Aorta (tissue), 5 donors: ENCODE measurements at places on chromosomes 1 and 21. TPM values are rescaled to one million over a fixed set of nuclear protein-coding genes. Genes with fewer than 3 reads are reported as not detected.

The ACOT11 gene
- polyA plus RNA-seq: 7.3 TPM

The PLPP3 gene
- 19.0 TPM for polyA plus RNA-seq

The C1QTNF12 gene
- polyA plus RNA-seq: 10.0 TPM

The OPTC gene
- polyA plus RNA-seq: 0.56 TPM

The NBPF4 gene
- polyA plus RNA-seq: not detected

The TPTE gene
- not detected for polyA plus RNA-seq

The TSPEAR gene
- not detected for polyA plus RNA-seq

The HTR6 gene
- not detected for polyA plus RNA-seq

The LCK gene
- polyA plus RNA-seq: 0.18 TPM

The PPFIA4 gene
- polyA plus RNA-seq: 3.3 TPM

The KCNH1 gene
- not detected for polyA plus RNA-seq

The OR2T1 gene
- not detected for polyA plus RNA-seq

The ACBD6 gene
- 53.1 TPM for polyA plus RNA-seq

The CYP4A22 gene
- polyA plus RNA-seq: 0.08 TPM

The PDZK1 gene
- polyA plus RNA-seq: 25.5 TPM

The URB2 gene
- polyA plus RNA-seq: 2.1 TPM

The LHX8 gene
- polyA plus RNA-seq: not detected

The IVL gene
- polyA plus RNA-seq: 0.13 TPM

The DPT gene
- 41.2 TPM for polyA plus RNA-seq

The RAP1GAP gene
- 4.9 TPM for polyA plus RNA-seq

The GPR137B gene
- 19.8 TPM for polyA plus RNA-seq

The HSPB7 gene
- polyA plus RNA-seq: 128 TPM

The NEXN gene
- polyA plus RNA-seq: 147 TPM

The OR2G6 gene
- polyA plus RNA-seq: not detected

The MIXL1 gene
- polyA plus RNA-seq: not detected

The THEM5 gene
- not detected for polyA plus RNA-seq

The DNAJC28 gene
- 3.0 TPM for polyA plus RNA-seq

The GBP7 gene
- not detected for polyA plus RNA-seq

The FCRL1 gene
- polyA plus RNA-seq: not detected

The IL10 gene
- polyA plus RNA-seq: 4.3 TPM

The OR14K1 gene
- polyA plus RNA-seq: not detected

The PRAMEF11 gene
- polyA plus RNA-seq: not detected

The TMPRSS15 gene
- 3.9 TPM for polyA plus RNA-seq

The PRR9 gene
- not detected for polyA plus RNA-seq

The SPATA46 gene
- polyA plus RNA-seq: not detected

The PLA2G2C gene
- not detected for polyA plus RNA-seq

The UBE2U gene
- polyA plus RNA-seq: not detected

The CRYAA gene
- polyA plus RNA-seq: not detected

The COL18A1 gene
- 97.3 TPM for polyA plus RNA-seq

The C1QB gene
- 425 TPM for polyA plus RNA-seq

The HSD3B1 gene
- not detected for polyA plus RNA-seq

The CD53 gene
- polyA plus RNA-seq: 8.0 TPM

The S100A5 gene
- polyA plus RNA-seq: not detected

The REN gene
- polyA plus RNA-seq: not detected
